ENCODE measurements at places on chromosomes 2 and 18.

- no peak for DNase-seq
Measured at GRCh38 chr18:2847317-2848246, 776 bp downstream of the EMILIN2 start.

DNA sequence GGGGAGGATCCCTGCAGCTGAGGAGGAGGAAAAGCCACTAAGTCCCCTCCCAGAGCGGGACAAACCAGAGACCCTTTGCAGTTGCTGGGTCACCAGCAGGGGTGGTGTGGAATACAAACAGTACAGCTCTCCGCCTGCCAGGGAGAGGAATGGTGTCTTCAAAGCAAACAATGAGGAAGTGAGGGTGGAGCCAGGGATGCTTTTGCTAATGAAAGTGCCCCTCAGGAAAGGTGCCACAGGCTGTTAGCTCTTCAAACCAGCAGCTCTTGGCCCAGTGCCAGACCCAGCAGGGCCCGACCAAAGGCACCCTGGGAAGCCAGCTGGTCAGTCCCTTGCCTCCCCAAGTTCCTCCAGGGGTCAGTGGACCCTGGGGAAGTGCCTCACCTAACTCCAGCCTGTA lies 102.8 kb downstream of the HIBCH start:
- DNase-seq: peak; percentile 41

GRCh38 chr2:226609366-226609765 lies 190.3 kb downstream of the IRS1 start:
- DNase-seq: peak; percentile 3

GRCh38 chr2:54549430-54549829 lies 93.3 kb downstream of the SPTBN1 start:
- no peak for DNase-seq

GRCh38 chr2:3770724-3771415 lies 67.5 kb downstream of the DCDC2C start:
- DNase-seq: no peak

GRCh38 chr18:48819276-48819675 lies 131.5 kb downstream of the SMAD7 start:
- DNase-seq: no peak

- DNase-seq: no peak
Measured at GRCh38 chr2:24452502-24452885, 38.6 kb upstream of the NCOA1 start.

GRCh38 chr2:62156861-62157496 lies 38.9 kb upstream of the B3GNT2 start:
- no peak for DNase-seq

DNA sequence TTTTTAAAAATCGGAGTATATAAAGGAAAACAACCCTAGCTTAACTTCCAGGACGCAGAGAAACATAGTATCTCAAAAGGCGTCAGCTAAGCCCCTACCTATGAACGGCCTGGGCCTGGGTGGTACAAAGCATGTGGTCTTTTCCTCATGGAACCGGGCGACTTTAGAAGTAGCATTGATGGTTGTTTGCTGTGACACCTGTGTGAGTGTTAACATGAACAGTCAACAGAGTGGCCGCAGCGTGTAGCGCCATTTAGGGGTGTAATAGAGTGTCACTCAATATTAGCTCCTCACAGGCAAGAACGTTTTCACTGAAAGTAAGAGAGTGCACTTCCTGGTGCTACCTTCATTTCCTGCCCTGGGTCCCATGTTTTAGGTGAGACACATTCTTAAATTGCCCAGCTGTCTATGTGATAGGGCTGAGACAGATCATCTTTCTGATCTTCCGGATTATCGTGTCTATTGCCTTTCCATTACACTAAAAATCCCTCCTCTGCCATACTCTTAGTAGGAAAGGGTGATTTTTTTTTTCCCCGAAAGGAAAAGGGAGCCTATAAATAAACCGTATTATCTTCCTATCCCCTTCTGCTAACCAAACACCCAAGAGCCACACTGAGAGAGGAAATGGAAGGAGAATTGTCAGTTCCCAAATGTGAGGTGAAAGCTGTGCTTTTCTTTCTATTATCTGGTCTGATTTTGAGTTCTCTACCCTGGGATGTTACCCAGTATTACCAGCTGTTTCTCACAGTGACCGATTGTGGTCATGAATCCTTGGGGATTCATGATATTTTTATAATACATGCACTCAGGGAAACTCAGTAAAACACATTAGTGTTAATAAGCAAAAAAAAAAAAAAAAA lies 1.3 kb downstream of the GORASP2 start:
- peak; percentile 92 for DNase-seq

DNA sequence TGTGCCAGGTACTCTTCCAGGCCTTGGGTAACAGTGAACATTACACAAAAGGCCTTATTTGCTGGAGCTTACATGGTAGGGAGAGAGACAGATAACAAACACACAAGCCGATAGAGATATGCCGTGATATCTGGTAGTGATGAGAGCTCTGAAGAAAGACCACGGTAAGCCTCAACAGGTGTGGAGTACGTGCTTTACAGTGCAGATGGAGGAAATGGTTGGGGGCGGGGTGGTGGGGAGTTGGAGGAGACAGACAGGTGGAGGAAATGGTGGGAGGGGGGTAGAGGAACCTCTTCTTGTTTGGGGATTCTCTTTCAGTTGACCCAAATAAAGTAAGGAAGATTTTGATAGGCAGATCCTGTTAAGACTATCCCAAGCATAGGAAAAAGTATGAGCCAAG lies 141.1 kb upstream of the ALPP start:
- DNase-seq: no peak

DNA sequence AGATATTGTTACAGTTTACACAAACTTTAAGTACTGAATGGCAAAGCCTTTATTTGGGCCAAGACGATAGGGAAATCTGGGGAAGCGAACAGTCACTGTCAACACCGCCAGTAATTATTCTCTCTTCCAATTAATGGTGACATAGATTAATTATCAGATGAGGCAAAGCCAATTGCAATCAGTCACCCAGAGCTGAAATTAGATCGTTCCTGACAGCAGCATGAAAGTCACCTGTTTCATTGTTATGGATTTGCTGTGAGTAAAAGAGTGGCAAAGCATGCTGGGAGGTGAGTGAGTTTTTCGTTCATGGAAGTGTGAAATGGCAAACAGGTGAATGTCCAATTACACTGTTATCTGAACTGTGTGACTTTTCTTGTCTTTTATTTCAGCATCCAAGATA lies 164.8 kb upstream of the KLHL14 start:
- DNase-seq: no peak

DNA sequence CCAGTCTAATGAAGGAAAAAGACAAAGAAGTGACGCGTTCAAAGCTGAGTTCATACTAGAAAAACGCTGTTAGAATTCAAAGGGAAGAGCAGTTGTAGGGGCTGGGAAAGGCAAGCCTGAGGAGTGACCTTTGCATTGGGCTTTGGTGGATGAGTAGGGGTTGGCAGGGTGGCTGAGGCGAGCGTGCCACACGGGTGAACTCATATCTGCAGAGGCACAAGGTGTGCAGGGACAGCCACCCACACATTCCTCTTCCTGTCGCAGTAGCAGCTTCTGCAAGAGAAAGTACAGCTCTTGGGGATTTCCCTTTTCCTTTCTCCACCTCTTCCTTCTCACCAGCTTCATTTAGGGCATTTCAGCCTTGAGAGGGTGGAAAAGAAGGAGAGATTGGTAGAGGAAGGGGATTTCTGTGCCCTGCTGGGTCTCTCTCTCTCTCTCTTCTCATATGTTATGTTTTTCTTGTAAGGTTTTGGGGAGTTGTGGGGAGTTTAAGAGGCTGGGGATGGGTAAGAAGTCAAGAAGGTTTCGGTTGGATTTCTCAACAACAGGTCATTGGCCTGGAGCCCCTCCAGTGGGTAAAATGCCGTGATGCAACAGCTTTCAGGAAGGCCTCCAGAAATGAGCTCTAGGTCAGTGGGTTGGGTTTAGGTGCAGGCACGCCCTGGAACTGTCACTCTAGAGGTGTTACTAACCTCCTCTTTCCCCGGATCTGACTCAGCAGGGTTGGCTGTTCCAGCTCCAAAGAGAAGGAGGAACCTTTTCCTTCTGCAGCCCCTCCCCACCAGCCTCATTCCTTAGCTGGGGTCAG lies 40.1 kb downstream of the ODC1 start:
- peak; percentile 15 for DNase-seq

GRCh38 chr18:11425211-11425610 lies 184.2 kb upstream of the SLC35G4 start:
- no peak for DNase-seq

DNA sequence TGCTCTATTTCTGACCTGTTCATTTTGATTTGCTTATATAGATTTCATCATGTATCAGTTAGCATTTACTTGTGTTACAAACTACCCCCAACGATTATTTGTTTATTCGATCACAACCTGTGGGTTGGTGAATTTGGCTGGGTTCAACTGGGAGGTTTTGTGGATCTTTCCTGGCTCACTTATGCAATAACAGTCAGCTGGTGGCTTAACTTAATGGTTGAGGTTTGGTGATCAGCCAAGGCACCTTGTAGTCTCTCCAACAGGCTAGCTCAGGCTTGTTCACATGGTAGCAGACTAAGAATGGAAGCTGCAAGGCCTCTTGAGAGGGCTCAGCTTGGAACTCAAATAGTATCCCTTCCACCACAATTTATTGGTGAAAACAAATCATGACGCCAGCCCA lies 5.4 kb upstream of the PUM2 start:
- no peak for DNase-seq

GRCh38 chr2:239595726-239596125 lies 194.9 kb upstream of the HDAC4 start:
- DNase-seq: no peak

DNA sequence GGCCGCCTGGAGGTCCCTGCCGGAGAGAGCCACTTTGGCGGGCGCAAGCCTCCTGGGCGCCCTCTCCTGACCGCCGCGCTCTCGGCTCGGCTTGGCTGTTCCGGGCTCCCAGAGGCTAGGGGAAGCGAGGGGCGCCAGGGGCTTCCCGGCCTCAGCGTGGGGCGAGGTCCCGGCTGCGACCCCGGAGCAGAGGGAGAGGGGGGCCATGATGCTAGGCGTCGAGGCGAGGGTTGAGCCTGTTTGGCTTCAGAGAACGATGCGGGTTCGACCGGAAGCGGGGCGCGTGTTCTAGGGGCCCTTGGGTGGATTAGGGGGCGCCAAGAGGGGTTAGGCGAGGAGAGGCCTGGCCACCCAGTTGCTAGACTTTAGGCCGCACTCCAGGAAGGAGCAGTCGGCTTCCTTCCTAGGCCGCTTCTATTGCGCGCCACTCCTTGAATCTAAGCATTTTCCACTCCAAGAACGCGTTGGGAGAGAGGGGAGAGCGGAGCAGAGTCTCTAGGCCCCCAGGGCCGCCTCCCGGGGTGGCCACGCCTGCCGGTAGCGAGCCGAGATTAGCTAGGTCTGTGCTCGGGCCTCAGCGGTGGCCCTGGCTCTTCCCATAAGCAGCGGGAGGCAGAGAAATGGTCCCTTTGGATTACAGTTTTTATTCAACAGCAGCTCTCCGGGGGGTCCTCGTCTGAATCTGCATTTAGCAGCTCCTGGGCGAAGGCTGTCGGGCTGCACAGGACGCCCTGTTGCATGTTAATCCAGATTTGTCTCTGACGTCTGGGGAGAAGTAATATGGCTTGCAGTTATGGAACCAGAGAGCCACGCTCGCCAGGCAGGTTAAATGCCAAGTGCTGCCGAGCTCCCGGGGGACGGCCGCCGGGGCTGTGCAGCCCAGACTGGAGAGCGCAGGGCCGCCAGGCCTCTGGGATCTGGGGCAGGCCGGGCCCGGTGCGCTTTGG lies 11.3 kb downstream of the MEIS1 start:
- DNase-seq: no peak

Data from NAMALWA (cell line).